Karpas-422 (cell line): ENCODE measurements at places on chromosomes 6 and 20. TPM values are rescaled to one million over a fixed set of nuclear protein-coding genes. Genes with fewer than 3 reads are reported as not detected.

GRCh38 chr20:47099825-47100441 is 205.3 kb downstream of the EYA2 start:
- no peak for DNase-seq

DNA sequence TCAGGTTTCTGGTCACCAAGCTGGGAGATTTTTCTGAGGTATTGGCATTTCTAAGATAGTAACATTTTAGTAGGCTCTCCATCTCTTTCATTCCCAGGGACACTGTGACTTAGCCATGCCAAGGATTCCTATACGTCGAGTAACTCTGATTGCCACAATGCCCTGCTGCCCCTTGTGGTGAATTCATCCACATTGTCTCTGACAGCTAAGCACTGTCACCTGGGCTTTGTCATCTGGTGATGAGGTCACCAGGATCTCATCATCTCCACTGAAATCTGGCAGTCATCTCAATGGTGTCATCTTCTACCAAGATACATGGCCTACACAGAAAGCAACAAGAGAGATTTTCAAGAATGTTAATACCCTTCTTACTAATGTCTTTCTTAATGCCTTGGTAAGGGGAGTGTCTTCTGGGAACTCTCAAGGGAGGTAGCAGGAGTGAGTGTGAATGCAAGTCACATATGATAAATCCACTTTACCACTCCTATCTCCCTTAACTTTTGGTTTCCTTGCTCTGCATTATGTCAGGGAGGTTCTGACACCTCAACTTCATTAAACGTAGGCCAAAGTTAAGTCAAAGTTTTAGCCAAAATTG is 246.7 kb downstream of the CD109 start:
- DNase-seq = no peak

KCNK16 gene
- not detected in 2 replicates for total RNA-seq

DNA sequence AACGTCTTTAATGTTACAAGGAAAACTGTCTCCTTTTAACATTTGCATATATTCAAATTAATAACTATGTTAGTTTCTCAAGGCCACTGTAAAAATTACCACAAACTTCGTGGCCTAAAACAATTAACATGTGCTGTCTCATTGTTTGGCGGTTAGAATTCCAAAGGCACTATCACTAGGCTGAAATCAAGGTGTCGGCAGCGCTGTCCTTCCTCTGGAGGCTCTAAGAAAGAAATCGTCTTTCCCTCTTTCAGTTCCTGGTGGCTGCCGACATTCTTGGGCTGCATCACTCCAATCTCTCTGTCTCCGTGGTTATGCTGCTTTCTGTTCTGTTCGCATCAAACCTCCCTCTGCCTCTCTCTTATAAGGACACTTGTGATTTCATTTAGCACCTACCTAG is 4.2 kb downstream of the TPD52L1 start:
- no peak for DNase-seq

RPS21 gene
- total RNA-seq = 1,523 and 2,619 TPM in 2 replicates

BPI gene
- total RNA-seq = not detected in 2 replicates
